ENCODE measurements at places on chromosomes 6 and 20.

GRCh38 chr6:121794630-121795029 lies 359.2 kb downstream of the GJA1 start:
- no peaks in the 10 kb centered on the region for H3K36me3 ChIP-seq
- no peak overlapping the region for H3K27ac ChIP-seq
- H3K27me3 ChIP-seq: no peaks in the 10 kb centered on the region

DNA sequence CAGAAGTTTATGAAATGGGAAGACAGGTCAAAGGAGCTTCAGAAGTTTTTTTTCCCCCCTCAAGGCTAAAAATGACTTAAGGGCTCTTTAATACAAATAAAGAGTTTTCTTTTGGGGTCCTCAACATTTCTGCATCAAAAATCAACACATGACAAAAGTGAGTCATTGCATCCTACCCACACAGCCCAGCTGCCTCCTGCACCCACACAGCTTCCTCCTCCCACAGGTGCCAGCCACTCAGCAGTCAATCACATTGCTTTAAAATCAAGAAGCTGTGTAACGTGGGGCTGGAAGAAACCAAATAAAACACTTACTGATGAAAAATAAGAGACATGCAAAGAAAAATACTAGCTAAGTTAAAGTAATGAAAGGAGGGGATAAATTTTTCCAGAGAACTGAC lies 68.5 kb downstream of the MAP3K5 start:
- DNase-seq: peak; percentile 22
- no peak overlapping the region for H3K27ac ChIP-seq
- peaks cover 30% of the 10 kb centered on the region for H3K4me1 ChIP-seq
- no peak overlapping the region for H3K4me3 ChIP-seq
- no peaks in the 10 kb centered on the region for H3K27me3 ChIP-seq
- peaks cover 2% of the 10 kb centered on the region for H3K36me3 ChIP-seq

DNA sequence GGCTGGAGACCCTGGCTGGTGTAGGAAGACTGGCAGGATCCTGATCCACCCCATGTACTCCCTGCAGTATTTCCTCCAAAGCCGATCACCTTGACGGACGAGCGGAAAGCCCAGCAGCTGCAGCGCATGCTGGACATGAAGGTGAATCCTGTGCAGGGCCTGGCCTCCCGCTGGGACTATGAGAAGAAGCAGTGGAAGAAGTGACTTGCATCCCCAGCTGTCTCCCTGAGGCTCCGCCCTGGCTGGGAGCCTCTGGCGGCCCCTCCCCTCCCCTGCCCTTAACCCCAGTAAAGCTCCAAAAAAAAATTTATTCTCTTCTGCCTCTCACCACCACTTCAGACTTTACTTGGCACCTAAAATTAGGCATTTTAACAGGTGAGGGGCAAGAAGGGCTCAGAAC lies 7.0 kb downstream of the COX4I2 start:
- no peaks in the 10 kb centered on the region for H3K36me3 ChIP-seq
- no peak overlapping the region for H3K27ac ChIP-seq
- peaks cover 6% of the 10 kb centered on the region for H3K4me1 ChIP-seq
- no peak for DNase-seq

DNA sequence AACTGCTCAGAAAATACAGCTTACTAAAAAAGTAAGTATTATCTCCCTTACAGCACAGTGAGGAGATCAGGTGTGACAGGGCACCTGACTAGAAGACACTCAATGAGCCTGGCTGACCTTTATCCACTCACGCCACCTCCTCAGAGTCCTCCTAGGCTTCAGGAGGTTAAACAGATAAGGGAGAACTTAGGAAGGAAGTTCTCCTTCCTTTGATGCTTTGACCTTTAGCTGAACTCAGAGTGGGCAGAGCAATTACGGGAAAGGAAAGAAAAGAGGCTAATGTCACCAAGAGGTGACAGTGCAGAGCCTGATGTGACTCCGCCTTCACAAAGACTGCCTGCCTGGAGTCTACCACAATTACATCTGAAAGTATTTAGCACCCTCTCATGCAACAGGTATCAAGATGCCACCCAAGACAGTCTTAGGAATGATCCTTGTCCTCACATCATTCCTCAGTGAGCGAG lies 36.7 kb downstream of the MAN1A1 start:
- no peaks in the 10 kb centered on the region for H3K27me3 ChIP-seq
- peak overlapping the region; percentile 97 for H3K27ac ChIP-seq
- H3K36me3 ChIP-seq: peaks cover 2% of the 10 kb centered on the region

DNA sequence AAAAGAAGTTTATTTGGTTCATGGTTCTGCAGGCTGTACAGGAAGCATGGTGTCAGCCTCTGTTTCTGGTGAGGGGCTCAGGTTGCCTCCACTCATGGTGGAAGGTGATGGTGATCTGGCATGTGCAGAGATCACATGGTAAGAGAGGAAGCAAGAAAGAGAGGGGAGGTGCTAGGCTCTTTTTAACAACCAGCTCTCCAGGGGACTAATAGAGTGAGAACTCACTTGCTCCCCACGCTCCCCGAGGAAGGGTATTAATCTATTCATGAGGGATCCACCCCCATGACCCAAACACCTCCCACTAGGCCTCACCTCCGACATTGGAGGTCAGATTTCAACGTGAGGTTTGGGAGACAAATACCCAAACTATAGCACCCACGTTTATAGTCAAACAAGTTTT lies 4.0 kb upstream of the GJB7 start:
- H3K27me3 ChIP-seq: no peaks in the 10 kb centered on the region
- H3K27ac ChIP-seq: no peak overlapping the region
- no peak for DNase-seq
- peaks cover 13% of the 10 kb centered on the region for H3K36me3 ChIP-seq

GRCh38 chr20:33337531-33338165 lies 54.6 kb downstream of the BPIFB1 start:
- peaks cover 2% of the 10 kb centered on the region for H3K36me3 ChIP-seq
- no peak overlapping the region for H3K27ac ChIP-seq
- H3K4me1 ChIP-seq: peaks cover 10% of the 10 kb centered on the region
- H3K27me3 ChIP-seq: peaks cover 10% of the 10 kb centered on the region
- DNase-seq: no peak
- peak overlapping the region; percentile 13 for H3K4me3 ChIP-seq

DNA sequence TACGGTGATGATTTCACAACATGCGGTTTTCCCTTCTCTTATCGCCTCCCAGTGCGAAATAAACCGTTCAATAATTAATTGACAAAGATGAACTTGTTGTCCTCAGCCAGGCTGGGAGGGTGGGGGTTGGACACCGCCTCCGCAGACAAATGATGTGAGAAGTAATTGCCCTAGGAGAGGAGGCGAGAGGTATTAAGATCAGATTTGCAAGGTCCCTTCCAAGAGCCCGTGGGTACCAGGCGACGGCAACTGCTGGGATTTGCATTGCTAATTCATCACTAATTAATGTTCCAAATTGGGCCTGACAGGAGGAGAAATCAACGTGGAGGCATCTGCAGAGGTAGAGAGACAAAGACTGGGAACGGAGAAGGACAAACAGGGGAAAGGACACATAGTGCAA lies 90.2 kb upstream of the CCDC167 start:
- H3K4me3 ChIP-seq: no peak overlapping the region
- no peaks in the 10 kb centered on the region for H3K36me3 ChIP-seq
- H3K27me3 ChIP-seq: peaks cover 9% of the 10 kb centered on the region
- no peak overlapping the region for H3K27ac ChIP-seq
- no peaks in the 10 kb centered on the region for H3K4me1 ChIP-seq
- no peak for DNase-seq

DNA sequence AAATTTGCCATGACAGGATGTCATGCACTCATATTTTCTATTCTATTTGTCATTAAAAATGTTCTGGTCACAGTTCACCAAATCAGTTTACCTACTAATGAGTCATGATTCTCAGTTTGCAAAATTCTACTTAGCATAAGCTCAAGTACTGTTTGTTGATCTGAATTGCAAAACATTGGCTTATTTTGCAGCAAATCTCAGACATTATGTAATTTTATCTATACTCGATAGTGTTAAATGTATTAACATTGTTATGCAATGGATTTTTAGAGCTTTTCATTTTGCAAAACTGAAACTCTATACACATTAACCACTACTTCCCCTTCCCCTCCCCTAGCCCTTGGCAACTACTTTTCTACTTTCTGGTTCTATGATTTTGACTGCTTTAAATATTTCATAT lies 213.8 kb upstream of the ZFP64 start:
- no peak overlapping the region for H3K4me3 ChIP-seq
- H3K4me1 ChIP-seq: peaks cover 23% of the 10 kb centered on the region
- H3K36me3 ChIP-seq: no peaks in the 10 kb centered on the region
- H3K27ac ChIP-seq: no peak overlapping the region

DNA sequence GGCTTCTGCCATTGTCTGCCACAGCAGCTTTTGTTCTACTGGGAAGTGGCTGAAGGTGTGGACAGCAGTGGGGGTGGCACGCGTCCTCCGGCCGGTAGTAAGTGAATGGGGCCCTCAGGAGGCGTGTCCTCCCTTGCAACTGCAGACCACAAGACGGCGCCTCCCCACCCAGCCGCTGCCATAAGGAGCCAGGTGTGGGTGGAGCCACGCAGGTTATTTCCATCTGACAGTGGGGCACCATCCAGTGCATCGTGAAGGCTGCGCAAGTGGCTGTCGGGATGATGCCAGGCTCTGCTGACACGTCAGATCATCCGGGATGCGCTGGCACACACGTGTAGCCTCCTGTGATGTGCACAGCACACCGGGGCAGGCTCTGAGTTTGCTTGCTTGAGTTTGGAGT lies 379.7 kb downstream of the CDH4 start:
- H3K27ac ChIP-seq: no peak overlapping the region
- H3K4me1 ChIP-seq: no peaks in the 10 kb centered on the region
- no peak for DNase-seq
- no peak overlapping the region for H3K4me3 ChIP-seq
- no peaks in the 10 kb centered on the region for H3K36me3 ChIP-seq

GRCh38 chr6:139944131-139944530 lies 569.7 kb upstream of the CITED2 start:
- DNase-seq: no peak
- H3K4me3 ChIP-seq: no peak overlapping the region
- H3K27me3 ChIP-seq: no peaks in the 10 kb centered on the region
- peaks cover 9% of the 10 kb centered on the region for H3K4me1 ChIP-seq

- H3K4me3 ChIP-seq: peak overlapping the region; percentile 38
- peaks cover 25% of the 10 kb centered on the region for H3K4me1 ChIP-seq
- H3K36me3 ChIP-seq: no peaks in the 10 kb centered on the region
- DNase-seq: peak; percentile 10
- peaks cover 1% of the 10 kb centered on the region for H3K27me3 ChIP-seq
Measured at GRCh38 chr20:13684566-13685222, 46.0 kb upstream of the TASP1 start.

All from memory B cell (primary cell).